GDM1 (cell line): ENCODE measurements at places on chromosomes 4 and X.

GRCh38 chr4:152973629-152974467 lies 37.7 kb downstream of the FHDC1 start:
- no peak for DNase-seq

DNA sequence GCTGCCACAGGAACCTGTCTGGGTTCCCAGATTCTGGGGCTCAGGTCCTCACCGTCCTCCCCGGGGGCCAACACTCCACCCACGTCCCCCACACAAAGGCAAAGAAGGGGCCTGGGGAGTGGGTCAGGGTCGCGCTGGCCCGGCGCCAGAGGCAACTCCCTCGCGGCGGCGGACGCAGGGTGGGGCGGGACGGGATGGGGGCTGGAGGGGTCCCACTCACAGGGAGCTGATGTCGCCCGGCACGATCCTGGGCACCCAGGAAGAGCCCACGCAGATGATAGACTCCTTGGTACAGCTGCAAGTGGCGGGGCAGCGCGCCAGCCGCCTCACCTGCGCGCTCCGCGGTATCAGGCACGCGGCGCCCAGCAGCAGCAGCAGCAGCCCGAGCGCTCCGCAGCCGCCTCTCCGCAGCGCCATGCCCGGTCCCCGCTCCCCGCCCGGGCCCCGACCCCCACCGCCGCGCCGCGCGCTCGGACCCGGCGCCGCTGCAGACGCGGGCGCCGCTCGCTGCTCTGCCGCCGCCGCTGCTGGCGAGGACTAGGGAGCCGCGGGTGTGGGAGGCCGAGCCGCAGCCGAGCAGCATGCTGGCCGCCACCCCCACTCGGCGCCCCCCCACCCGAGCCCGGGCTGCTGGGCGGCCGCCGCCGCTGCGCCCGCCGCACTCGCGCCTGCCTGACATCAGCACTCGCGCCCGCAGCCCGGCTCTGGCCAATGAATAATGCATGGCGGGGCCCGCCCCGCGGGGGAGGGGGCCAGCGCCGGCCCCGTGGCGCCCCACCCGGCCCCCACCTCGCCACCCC lies at the start of gene LGI2:
Gene LGI2 (minus strand): TSS at position 670 of the 800 bp plus-strand sequence. CDS start 253 bp downstream, at position 417.
- DNase-seq, result no peak

DNA sequence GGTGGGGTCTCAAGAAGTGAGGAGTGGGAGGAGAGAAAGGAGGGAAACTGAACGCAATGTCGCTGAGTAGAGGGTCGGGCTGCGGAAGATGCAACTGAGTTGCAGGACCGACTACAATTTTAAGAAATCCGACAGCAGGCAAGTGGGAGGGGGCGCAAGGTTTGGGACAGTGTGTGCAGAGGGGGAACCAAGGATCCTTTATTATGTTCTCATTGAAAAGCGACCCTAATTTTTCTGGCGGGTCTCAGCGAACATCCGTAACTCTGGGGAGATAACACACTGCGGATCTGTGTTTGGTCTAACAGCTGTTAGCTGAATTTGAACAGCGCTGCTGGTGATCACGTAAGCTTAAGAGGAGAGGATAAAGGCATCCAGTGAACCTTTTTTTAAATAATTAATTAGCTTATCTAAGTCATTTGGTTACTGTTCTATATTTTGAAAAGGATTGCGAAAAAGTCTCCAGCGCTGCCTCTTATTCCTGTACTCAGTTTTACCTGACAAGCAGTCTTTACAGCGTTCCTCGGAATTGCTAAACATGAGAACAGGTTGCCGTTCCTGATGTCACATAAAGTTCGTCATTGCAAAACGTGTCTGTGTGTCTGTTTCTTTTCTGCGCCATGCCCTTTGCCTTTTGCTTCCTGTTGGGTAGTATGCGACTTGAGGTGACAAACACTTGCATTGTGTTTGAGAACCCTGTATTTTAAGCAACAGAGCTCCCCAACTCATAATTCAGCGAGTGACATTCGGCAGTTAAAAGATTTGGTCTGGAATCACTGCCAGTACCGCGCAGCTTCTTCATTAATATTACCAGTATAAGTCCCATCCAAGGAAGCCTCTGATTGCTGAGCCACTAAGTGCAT lies 1.3 kb downstream of the HTR2C start:
- no peak for DNase-seq

DNA sequence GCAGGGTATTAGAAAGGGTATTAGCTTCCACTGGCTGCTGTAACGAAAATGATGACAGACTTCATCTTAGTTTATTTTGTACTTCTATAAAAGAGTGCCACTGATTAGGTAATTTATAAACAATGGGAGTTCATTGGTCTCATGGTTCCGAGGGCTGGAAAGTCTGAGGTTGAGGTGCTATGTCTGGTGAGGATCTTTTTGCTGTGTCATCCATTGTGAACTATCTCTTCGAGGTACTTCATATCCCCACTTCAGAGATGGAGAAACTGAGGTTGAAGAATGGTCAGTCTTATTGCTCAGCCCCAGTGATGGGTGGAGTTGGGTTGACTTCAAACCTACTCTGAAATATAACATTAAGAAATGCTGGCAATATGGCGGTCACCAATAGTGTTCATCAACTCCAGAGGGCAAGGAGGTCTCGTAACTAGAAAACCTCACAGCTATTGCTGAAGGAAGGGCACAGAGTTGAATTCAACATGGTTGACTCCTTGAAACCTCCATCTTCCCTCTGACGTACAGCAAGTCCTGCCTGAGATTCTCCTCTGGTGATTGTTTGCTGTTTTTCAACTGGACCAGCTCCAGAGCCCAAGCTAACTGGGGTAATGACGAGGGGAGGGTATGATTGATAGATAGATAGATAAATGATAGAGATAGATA lies 53.6 kb upstream of the SHOX start:
- no peak for DNase-seq

- DNase-seq, result no peak
Observed at GRCh38 chr4:157961229-157961990, 211.4 kb downstream of the GASK1B start.

DNA sequence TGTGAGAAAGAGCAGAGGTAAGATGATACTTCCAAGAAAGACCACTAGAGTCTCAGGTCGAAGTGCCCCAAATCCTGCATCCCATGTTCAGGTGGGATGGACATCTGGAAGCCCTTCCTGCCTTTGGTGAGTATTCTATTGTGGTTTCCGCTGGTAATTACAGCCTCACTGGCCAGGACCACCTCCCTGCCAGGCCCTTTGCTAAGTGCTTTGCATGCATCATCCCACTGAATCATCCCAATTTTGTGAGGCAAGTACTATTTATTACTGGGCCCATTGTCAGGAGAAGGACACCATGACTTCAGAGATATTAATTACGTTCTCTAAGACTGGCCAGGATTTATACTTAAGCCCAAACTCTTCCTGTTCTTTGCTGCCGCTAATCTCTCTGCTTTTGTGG lies 10.7 kb upstream of the PASD1 start:
- DNase-seq, result no peak

GRCh38 chr4:172716291-172716690 lies 452.3 kb upstream of the GALNT7 start:
- DNase-seq, result no peak

GRCh38 chrX:24928114-24928513 lies 87.7 kb downstream of the ARX start:
- DNase-seq, result no peak

GRCh38 chr4:73883306-73883705 lies 14.1 kb downstream of the CXCL1 start:
- DNase-seq, result no peak

DNA sequence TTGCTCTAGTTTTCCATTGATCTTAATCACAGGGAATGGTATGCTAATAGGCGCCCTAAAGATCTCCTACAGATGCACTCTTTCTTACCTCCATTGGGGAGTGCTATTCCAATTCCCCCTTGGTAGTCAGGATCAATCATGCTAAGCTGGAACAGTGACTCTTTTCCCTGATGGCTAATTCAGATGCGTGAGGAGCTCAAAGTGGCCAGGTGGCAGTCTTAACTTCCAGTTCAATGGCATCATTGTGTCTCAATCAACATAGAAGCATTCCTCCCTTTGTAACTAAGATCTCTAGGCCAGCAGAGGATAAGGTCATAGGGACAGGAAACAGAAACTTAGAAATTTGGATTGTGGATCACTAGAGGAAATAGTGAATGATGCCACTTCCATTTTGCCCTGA lies 216.8 kb downstream of the GRID2 start:
- no peak for DNase-seq

GRCh38 chr4:75985116-75985515 lies 5.6 kb downstream of the SDAD1 start:
- no peak for DNase-seq

GRCh38 chr4:67687636-67688035 lies 13.3 kb downstream of the UBA6 start:
- no peak for DNase-seq

- no peak for DNase-seq
Observed at GRCh38 chrX:47605024-47605423, 14.6 kb downstream of the SYN1 start.

GRCh38 chr4:120509222-120509621 lies 413.3 kb downstream of the PRDM5 start:
- no peak for DNase-seq

GRCh38 chr4:37689353-37690095 lies 3.3 kb upstream of the RELL1 start:
- DNase-seq, result no peak

- no peak for DNase-seq
Observed at GRCh38 chr4:105356194-105356593, 117.7 kb downstream of the PPA2 start.

DNA sequence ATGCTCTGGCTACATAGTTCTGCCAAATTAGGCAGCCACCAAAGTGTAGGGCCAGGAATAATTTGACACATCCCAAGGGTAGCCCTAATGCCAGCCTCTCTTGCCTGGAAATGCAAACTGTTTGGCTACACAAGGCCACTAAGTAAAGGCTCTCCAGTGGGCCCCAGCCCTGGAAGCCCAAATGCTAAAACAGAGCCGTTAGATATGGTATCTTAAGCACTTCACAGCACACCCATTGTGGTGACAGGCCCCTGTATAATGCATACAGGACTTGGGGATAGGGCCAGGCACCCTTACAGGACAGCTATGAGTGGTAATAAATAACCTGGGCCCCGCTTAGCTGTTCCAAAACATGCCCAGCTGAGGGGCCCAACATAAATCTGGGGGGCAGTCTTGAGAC lies 623.9 kb downstream of the BCOR start:
- DNase-seq, result no peak
